Activated CD8-positive, alpha-beta T cell treated with anti-CD3 and anti-CD28 coated beads, Interleukin-2, amount 10 ng/mL, durations not matched to agents 7 days and 5 days (primary cell): ENCODE measurements at places on chromosomes 2 and 18. TPM values are rescaled to one million over a fixed set of nuclear protein-coding genes. Genes with fewer than 3 reads are reported as not detected.
A peak's percentile ranks its signal among the peaks of the same experiment; 100 is the strongest.

GRCh38 chr2:239027391-239028252, 179.7 kb downstream of the TWIST2 start:
- no peak for DNase-seq

GRCh38 chr2:169363560-169364150, 1.3 kb upstream of the LRP2 start:
- peak; percentile 70 for DNase-seq

DNA sequence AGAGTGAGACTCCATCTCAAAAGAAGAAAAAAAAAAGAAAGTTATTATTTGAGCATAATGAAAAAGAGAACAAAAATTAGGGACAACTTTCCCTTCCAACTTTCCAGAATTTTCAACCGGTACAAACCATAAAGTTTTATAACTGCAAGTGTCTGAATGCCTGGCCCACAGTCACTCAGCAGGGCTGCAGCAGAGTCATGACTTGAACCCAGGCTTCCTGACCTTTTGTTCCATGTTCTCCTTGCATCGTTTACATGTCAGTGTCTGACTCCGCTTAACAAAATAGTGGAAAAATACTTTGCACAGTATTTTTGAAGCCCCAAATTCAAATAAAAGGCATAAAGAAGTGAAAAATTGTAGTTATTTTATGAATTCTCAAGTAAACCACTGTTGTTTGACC, 82.7 kb downstream of the LTBP1 start:
- DNase-seq, result no peak

GRCh38 chr2:212815453-212815852, 276.9 kb upstream of the ERBB4 start:
- peak; percentile 24 for DNase-seq

- no peak for DNase-seq
These were observed 73.1 kb downstream of the ACKR3 start for GRCh38 chr2:236642584-236643291.

DNA sequence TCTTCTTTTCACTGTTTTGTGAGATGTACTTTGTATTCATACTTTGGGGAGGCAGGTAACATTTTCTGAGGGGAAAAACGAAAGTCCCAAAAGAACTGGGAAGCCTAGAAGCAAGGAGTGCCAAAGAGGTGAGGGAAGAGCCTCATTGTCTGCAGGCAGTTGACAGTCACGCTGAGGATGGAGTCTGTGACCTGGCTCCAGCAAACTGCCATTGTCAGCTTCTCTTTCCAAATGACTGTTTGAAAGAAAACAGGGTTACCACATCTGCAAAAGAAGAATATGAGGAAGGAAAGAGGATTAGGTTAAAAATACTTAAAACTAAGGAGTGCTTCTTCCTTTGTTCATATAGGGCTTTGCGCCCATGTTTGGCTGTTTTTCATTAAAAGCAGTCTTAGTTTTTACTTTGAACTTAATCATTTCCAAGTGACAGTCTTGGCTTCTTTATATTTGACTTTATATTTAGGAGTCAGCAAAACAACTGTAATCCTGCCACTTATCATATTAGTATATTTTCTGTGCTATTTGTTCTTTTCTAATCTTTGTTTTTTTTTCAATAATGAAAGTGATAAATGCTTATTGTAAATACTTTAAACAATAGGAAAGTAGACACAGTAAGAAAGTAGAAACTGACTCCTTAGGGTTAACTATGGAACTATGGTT, 35.0 kb downstream of the CERS6 start:
- DNase-seq, result peak; percentile 28

DNA sequence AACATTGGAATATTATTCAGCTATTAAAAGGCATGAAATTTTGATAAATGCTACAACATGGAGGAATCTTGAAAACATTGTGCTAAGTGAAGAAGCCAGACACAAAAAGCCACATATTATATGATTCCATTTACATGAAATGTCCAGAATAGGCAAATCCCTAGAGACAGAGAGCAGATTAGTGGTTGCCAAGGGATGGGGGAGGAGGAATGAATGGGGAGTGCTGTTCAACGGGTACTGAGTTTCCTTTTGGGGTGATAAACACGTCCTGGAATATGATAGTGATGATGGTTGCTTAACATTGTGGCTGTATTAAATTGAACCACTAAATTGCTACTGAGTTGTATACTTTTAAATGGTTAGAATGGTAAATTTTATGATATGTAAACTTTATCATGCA, 8.9 kb upstream of the TWSG1 start:
- DNase-seq, result no peak

DNA sequence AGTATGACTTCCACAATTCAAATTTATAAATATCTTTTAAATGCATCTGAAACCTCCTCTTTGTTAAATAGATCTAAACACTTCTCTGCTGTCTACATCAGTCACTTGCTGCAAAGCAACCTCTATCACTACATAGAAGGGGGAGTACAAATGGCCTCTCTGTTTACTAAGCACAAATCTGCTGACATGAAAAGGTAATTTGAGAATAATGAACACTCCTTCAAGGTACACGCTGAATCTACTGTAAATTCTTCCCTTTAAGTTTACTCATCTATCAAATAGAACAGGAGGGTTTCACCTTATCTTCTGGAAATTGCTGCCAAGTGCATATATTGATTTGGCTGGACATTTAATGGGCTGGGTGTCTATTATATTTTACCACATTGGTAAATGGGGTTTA, 879.6 kb downstream of the SUCLG1 start:
- DNase-seq, result no peak

DNA sequence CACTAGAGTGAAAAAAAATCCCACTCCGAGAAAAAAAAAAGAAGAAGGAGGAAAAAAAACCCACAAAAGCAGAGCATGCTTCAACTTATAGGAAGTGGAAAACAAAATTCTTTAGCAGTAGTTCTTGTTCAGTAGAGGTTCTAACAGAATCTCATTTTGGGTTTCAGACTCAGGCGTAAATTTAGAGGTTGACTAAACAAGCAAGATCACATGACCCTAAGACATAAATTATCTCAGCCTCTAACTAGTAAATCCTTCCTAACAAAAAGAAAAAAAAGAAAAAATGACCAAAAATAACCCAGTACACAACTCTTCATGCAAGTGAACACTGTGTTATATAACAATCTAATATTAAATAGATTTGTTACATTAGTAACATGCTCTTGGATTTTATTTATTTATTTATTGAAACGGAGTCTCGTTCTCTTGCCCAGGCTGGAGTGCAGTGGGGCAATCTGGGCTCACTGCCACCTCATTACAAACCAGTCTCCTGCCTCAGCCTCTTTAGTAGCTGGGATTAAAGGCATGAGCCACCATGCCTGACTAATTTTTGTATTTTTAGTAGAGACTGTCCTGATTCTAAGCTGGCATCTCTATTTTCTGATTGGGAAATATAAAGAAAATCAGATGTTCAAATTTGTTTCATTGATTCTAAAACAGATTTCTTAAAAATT, 35.4 kb downstream of the PPP4R3B start:
- DNase-seq, result no peak

- DNase-seq, result no peak
These were observed 32.3 kb downstream of the PLB1 start for GRCh38 chr2:28528206-28528605.

C1QL2 gene
- not detected for total RNA-seq

CENPA gene
- total RNA-seq, result 58.1 TPM

MYO1B gene
- total RNA-seq, result 3.4 TPM

SERPINB12 gene
- total RNA-seq, result not detected

RTP5 gene
- total RNA-seq, result not detected

CDK15 gene
- not detected for total RNA-seq

MARCHF4 gene
- not detected for total RNA-seq

CD226 gene
- 47.6 TPM for total RNA-seq
